ENCODE measurements at places on chromosomes 3 and 15. TPM values are rescaled to one million over a fixed set of nuclear protein-coding genes. Genes with fewer than 3 reads are reported as not detected.

GHSR gene
- total RNA-seq = not detected

ZNF620 gene
- 2.9 TPM for total RNA-seq

GRCh38 chr15:52369455-52369854, 73.9 kb upstream of the MYO5C start:
- no peak for DNase-seq

GRCh38 chr3:89449086-89449485, 341.7 kb downstream of the EPHA3 start:
- DNase-seq = no peak

TRIM59 gene
- 15.1 TPM for total RNA-seq

GRCh38 chr3:10766049-10766705, 49.9 kb upstream of the SLC6A11 start:
- no peak for DNase-seq

GRCh38 chr3:142047021-142047369, 102.3 kb downstream of the TFDP2 start:
- DNase-seq = no peak

DNA sequence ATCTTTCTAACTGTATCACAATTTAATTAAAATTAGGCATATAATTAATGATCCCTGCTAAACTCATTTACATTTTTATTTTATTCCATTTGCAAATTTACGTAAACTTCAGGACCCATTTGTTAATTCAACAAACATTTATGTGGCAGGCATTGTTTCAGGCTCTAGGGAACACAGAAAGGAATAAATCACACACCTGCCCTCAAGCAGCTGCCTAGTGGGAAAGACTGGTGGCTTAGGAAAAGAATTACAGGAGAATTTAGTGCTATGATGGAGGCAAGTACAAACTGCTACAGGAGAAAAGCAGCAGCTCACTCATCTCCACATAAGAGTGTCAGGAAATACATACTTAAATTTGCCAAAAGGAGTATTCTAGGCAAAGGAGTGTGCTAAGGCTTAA, 11.2 kb downstream of the CBLB start:
- no peak for DNase-seq

SH2D7 gene
- not detected for total RNA-seq

NEK10 gene
- total RNA-seq = 1.1 TPM

- DNase-seq = no peak
Measured at GRCh38 chr3:39531066-39531465, 63.6 kb downstream of the MOBP start.

Data from MCF 10A (cell line).